ENCODE measurements at places on chromosomes 4 and X.

DNA sequence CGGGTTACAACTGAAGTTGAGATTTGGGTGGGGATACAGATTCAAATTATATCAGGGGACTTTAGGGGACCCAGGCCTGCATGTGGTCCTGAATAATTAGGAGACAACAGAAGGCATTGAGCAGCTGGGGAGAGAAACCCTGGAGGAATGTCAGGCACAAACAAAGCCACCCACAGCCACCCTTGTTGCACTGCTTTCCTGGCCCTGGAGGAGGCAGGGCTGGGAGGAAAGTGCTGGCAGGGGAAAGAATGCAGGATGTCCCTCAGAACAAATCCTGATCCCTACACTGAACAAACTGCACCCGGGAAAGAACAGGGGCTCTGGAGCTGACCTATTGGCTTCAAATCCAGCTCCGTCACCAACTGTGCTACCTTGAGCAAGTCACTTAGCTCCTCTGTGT is 214.1 kb upstream of the ATP6AP2 start:
- no peak for DNase-seq

DNA sequence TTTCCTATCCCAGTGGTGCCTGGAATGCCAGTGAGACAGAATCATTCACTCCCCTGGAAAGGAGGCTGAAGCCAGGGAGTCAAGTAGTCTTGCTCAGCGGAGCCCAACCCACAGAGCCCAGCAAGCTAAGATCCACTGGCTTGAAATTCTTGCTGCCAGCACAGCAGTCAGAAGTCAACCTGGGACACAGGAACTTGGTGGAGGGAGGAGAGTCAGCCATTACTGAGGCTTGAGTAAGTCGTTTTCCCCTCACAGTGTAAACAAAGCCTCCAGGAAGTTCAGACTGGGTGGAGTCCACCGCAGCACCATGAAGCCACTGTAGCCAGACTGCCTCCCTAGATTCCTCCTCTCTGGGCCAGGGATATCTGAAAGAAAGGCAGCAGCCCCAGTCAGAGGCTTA is 283.2 kb upstream of the CPEB2 start:
- DNase-seq = peak; percentile 75

GRCh38 chrX:79369871-79370270 is 2.7 kb upstream of the ITM2A start:
- DNase-seq = no peak

DNA sequence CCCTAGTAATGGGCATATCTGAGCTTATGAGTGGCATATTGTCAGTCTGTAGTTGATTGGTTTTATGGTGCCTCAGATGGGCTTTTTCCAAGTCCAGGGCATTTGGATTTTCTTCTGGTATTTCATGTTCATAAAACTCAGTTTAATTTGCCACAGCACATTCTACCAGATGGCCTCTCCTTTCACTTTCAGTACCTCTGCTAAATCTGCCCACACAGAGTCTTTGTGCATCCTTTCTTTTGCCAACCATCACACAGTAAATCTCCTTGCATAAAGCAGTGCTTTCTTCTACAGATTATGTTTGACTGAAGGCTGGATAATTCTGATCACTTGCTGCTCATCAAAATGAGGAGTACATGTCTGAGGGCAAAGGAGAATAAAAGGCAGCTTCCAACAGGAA is 98.2 kb downstream of the HS6ST2 start:
- DNase-seq = no peak

DNA sequence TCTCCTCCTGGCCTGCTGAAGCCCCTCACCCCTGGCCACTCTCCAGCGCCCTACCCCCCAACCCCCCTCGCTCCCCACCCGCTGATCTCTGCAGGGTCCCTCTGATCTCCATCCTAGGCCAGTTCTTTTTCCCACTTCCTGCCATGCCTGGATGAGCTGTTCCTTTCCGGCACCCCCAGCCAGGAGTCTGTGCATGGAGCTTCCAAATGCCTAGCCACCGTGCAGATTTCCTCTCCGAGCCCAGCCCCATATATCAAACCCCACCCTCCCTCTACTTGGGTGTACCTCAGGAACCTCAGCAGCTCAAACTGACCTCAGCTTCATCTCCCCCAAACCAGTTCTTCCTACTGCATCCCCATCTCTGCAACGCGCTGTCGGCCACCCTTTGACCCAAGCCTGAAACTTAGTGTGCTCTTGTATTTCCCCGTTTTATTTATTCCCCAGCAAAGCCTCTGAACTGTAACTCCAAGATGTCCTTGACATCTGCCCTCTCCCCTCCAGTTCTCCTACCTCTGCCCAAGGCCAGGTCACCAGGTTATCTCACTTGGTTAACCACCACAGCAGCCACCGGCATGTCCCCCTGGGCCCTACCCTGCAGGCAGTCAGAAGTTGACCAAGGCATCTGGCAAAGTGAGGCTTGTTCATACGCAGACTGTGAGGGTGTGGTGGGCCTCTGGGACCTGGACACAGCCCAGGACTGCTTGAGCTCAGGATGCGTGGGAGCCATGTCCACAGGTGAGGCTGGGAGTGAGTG is 194.9 kb upstream of the PSAPL1 start:
- no peak for DNase-seq

- DNase-seq = no peak
Measured at GRCh38 chr4:119328695-119329094, 6.8 kb upstream of the FABP2 start.

DNA sequence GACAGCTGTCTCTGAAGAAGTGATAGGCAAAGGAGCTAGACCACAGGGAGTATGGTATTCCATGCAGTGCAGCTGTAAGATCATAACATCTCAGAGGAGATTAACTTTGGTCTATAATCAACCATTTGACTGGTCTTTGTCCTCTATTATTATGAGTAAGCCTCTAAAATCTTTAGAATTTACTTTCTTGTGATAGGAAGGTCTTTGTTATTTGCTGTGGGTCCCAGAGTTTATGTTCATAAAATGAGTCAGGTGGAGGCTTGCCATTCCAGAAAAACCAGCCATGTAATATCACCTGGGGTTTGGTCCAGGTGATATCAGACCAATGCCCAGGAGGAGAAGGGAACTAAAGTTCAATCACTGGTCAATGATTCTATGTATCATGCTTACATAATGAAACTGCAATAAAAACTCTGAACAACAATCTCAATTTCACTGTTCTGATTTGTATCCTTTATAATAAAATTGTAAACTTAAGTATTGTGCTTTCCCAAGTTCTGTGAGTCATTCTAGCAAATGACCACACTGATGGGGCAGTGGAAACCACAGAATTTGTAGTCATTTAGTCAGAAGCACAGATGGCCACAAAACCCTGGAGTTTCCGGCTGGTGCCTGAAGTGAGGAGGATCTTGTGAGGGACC is 239.6 kb upstream of the TRAM1L1 start:
- DNase-seq = peak; percentile 88

GRCh38 chr4:61446941-61447340 is 246.8 kb downstream of the ADGRL3 start:
- peak; percentile 16 for DNase-seq

DNA sequence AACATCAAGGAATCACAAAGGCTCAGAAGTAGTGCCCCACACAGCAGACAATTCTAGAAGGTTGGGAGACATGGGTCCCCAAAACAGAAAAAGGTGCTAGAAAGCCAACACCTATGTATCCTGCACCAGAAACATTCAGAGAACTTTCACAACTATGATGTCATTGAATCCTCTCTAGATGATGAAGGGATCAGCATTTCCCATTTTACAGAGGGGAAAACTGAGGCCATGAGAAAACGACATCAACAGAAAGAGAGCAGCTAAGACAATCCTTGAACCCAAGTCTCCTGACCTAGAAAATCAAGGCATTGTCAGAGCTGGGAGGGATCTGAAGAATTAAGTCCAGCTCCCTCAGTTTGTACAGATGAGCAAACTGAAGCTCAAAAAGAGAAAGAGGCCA is 3.3 kb downstream of the KCND1 start:
- no peak for DNase-seq

DNA sequence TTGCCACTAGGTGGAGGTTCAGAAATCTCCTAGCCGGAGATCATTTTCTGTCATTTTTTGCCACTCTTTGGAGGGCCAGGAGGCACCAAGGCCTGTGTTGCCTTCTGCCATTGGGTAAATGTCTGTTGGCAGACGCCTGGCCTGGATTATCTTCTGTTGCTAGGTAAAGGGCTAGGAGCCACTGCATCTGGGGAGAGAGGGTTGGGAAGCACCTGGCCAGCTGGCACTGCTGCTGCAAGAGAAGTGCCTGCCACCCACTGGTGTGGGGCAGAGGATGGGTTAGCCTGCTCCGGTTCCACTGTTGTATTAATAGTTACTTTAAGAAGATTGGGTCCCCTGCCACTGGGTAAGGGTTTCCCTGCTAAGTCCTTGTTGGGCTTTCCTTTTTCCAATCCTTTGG is 58.1 kb downstream of the AWAT2 start:
- no peak for DNase-seq

GRCh38 chr4:179415847-179416223 is 1973.6 kb upstream of the AGA start:
- DNase-seq = no peak

DNA sequence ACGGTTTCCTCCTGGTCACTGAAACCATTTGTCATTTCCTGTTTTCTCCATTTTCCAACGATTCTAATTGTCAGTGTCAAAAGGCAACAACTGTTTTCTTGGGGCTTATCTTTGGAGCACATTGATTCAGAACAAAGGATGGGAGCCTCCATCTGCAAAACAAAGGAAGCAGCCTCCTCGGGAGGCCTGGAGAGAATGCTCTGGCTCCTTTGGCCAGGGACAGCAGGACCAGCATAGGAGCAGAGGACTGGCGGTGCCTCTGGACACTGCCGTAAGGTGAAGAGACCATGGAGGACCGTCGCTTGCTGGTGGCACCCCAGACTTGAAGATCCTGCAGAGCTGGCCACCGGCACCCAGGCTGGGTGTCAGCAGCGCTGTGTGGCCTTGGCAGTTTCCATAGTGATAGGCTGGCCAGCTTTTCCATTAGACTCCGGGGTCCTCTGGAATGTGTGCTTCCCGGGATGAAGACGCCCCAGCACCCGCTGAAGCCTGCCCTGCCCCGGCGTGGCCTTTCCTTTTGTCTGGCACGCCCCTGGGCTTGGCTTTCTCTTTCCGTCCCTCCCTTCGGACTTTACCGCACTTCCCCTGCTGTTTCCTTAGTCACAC is 61.1 kb upstream of the MTM1 start:
- no peak for DNase-seq

- peak; percentile 99 for DNase-seq
Measured at GRCh38 chr4:123832173-123833026, 435.8 kb downstream of the SPRY1 start.

- no peak for DNase-seq
Measured at GRCh38 chr4:73853718-73854473, 800 bp downstream of the PF4V1 start.

GRCh38 chr4:32396507-32397070 is 1676.4 kb downstream of the PCDH7 start:
- DNase-seq = no peak

GRCh38 chrX:109830157-109830703 is 97.2 kb upstream of the ACSL4 start:
- no peak for DNase-seq

DNA sequence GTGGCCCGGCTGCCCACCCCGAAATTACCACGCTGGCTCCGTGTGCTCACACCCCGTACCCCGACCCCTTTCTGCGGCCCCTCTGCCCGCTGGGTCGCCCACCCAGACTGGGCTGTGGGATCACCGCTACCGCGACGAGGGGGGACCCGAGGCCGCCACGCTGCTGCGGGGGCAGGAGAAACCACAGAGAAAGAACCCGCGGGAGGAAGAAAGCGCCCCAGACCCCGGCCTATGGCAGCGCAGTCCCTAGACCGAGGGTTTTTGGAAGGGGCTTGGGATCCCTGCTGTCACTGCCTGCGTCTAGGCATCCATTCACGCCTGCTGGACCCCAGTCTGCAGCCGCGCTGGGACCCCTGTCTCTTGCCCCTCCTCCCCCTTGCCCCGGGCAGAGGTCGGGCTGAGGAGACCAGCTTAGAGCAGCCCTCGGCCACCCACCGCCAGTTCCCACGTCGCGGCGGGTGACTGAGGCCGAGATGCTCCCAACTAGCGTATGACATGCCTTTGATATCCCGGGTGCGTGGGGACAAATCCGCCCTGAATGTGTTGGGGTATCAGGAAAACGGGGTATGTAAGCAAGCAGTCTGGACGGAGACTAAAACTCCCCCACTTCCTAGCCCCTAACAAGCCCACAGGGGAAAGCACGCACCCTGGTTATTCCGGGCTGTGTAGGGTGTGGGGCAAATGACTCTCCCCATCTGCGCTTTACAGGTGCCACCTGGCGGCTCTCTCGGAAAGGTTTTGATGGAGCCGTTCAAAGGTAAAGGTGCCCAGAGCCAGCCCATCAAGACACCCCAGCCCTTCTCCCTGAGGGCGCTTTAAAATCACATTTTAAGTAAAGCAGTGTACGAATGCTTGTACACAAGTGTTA is 862 bp upstream of the INPP4B start:
- no peak for DNase-seq

DNA sequence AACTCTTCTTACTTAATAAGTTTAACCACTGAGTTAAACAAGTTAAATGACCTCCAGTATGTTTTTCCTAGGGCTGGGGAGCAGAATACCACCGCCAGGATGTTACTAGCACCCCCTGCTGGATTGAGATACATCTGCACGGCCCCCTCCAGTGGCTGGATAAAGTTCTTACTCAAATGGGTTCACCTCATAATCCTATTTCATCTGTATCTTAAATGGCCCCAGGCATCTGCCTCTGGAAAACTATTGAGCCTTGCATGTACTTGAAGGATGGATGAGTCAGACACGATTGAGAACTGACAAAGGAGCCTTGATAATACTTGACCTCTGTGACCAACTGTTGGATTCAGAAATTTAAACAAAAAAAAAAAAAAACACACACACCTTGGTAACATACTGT is 61.5 kb upstream of the MMAA start:
- peak; percentile 49 for DNase-seq

DNA sequence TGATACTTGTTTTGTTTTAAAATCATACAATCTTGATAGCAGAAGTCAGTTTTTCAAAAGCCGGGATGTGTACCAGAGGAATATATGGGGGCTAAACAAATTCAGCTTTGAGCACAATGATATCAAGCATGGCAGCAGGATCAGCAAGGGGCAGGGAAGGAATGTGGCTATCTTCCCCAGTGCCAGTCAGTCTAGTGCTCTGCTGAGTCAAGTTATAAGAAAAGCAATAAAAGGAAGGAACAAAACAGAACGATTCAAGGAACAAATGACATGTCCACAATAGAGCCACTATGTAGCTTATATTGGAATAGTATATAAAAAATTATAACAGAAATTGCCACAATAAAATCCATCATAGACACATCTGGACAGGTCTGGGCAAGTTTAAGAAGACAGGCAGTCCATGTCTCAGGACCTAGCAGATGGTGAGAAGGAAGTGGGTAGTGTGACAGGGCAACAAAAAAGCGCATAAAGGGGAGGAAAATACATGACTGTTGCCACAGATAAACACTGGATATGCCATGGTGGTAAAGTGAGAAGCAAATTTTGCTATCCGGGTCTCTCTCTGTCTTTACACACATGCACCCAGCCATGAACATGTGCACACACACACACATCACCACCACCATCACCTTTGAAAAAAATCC is 518.2 kb upstream of the HTR2C start:
- DNase-seq = no peak

DNA sequence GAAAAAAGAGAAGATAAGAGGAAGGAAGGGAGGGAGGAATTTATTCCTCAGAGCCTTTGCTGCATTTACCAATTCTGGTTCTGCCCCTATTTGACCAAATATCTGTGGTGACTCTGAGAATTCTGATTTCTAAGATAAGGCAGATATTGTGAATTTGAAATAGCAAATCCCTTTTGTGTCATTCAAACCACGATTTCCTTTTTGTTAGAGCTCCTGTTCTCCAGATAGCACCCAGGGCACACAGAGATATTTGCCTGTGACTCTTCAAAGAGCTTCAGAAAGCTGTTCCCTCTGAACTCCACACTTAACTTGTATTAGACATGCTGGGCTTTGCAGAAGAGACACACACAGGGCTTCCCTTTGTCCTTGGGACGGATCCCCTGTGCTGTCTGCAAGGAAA is 272.2 kb downstream of the DHRSX start:
- DNase-seq = no peak
